Amniotic stem cell (primary cell): ENCODE measurements at places on chromosomes 4 and X.

GRCh38 chr4:11397819-11398610, 30.7 kb downstream of the HS3ST1 start:
- DNase-seq = no peak

GRCh38 chr4:78940752-78941151, 1.5 kb upstream of the PAQR3 start:
- DNase-seq = no peak

- no peak for DNase-seq
Observed at GRCh38 chr4:111450867-111451266, 694.4 kb upstream of the FAM241A start.

DNA sequence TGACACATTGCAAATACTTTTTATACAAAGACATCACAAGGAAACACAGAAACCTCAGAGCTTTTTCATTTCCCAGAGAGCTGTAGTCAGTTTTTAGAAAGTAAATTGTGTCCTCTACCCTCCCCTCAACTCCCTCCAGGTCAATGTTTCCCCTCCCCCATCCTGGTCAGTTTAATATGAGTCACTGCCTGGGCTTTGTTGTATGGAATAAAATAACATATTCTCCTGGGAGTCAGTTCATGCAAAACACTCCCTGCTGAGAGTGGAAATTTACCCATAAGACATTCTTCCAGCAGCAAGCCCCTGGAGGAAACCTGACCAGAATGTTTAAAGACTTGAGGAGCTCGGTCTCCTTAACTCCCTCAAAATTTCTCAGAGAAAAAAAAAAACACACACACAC, 270.1 kb upstream of the LDB2 start:
- peak; percentile 56 for DNase-seq

GRCh38 chrX:46569621-46570020, 3.9 kb upstream of the CHST7 start:
- DNase-seq = no peak

DNA sequence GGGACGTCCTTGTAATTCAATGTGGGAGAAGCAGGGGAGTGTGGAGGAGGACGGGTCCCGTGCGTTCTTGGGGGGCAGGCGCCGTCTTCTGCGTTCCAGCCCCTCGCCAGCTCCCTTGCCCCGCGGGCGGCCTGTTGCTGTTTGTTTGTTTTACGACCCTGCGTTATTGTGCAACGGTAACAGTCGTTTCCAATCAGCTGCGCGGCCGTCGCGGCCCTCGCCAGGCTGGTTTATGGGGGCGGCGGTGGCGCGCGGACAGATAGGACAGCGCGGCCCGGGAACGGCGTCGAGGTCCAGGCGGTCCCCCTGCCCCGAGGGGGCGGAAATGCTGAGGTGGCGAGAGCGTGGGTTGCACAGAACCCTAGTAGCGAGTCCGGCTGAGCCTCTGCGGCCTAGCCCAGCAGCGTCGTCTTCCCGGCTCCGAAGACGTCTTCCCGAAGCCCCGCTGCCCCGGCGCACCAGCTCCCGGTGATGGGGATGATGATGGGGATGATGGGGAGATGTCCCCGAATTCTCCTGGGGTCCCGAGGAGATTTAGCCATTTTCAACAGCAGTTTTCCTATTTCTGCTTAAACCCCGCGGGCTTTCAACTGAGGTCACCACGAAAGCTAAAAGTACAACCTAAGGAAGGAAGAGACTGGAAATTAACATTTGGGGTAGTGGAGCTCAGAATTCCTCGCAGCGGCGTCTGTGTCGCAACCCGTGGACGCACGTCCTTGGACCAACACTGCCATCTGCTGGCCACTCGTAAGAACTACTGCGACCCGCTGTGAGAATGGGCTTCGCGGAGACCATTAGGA, 4.8 kb downstream of the PDGFRA start:
- DNase-seq = peak; percentile 51

DNA sequence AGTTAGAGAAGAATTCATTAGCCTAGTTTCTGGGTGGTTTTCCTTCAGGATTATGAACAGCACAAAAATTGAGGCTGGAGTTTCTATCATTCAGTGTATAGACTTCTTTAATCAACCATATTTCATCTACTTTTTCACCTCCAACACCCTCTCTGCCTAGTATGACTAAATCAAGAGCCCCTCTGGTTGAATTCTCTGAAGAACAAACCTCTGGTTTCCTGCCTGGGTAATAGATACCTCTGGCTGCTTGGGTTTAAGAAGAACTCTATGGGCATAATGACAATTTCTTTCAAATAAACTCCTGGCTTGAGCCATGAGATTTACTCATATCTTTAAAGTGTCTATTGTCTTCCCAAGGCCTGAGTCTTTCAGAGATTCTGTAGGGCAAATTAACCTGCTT, 66.5 kb downstream of the C4orf33 start:
- DNase-seq = no peak

- no peak for DNase-seq
Observed at GRCh38 chr4:26206999-26207398, 113.8 kb upstream of the RBPJ start.

GRCh38 chrX:136028383-136028984, 43.2 kb downstream of the SLC9A6 start:
- peak; percentile 45 for DNase-seq

DNA sequence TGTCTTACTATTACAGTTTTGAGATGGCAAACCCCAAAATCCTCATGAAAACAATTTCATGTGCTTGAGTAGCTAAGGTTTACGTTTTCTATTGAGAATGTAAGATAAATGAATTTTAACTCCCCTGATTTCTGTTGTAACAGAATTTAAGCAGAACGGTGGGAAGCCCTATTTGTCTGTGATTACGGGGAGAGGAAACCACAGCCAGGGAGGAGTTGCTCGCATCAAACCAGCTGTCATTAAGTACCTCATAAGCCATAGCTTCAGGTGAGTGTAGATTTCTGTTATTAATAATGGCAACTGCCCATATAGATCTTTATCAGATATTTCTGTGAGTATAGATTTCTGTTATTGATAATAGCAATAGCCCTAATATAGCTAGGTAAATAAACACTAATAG, 44.2 kb upstream of the RHOH start:
- no peak for DNase-seq
